ENCODE measurements at places on chromosomes 12 and 14. TPM values are rescaled to one million over a fixed set of nuclear protein-coding genes. Genes with fewer than 3 reads are reported as not detected.
A peak's percentile ranks its signal among the peaks of the same experiment; 100 is the strongest.

GRCh38 chr14:81450100-81450531, 50.0 kb upstream of the STON2 start:
- DNase-seq, result peak; percentile 41

- DNase-seq, result no peak
Observed at GRCh38 chr12:109925185-109925840, 25.2 kb downstream of the TCHP start.

- no peak for DNase-seq
Observed at GRCh38 chr12:122992386-122992785, 11.9 kb downstream of the ARL6IP4 start.

SAMD15 gene
- total RNA-seq, result 3.1 TPM

DNA sequence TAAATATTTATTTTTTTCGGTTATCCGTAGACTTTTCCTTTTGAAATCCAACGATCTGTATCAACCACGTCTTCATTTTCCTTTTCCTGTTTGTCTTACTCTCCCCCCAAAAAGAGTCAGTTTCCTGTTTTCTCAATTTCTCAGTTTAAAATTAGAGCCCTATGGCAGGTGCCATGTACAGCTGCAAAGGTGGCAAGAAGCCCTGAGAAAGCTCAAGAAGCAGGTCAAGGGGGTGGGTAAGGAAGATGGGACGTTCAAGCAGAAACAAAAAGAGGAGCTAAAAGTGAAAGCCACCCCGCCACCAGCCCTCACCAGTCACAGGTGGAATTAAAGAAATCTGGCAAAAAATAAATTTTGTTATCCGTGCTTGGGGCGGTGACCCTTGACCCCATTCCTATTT, 26.7 kb downstream of the SLC35E3 start:
- DNase-seq, result no peak

- DNase-seq, result no peak
Observed at GRCh38 chr14:40410708-40411107, 978.5 kb upstream of the FBXO33 start.

DNA sequence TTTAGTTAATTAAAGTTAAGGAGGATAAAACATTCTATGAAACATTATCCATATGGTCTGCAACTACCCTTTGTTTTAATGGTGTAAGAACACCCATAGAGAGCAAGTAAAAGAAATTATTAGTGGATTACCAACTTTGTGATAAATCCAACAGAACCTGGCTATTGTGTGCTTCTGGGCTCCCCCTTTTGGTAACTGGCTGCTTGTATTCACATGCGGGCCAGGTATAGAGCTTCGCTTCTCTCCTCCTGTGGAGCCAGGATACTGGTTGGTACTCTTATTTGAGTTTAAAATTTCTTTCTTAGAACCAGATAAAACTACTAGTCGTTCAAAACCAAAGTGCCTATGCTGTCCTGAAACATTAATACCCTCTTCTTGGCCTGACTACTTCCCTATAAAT, 81.0 kb downstream of the PTPRR start:
- no peak for DNase-seq

GRCh38 chr12:90253136-90253535, 544.5 kb upstream of the ATP2B1 start:
- DNase-seq, result no peak
